ENCODE measurements at places on chromosomes 11 and 22.
A peak's percentile ranks its signal among the peaks of the same experiment; 100 is the strongest.

DNA sequence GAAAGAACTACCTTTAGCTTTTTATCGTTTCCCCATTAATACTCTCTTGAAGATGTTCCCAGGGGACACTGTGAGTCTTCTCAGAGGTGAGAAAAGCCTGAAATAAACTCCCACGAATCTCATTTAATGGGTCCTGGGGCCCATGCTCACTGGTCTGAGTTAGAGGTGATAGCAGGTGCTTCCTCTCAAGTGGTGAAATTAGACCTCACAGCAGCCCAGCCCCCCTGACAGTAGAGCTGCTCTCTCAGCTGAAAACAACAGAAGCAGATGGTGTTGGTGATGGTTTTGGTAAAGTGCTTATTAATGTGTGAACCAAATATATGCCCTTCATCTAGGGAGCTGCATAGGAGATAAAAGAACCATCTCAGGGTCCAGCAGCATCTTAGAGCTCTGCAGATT is 76.8 kb upstream of the VPREB1 start:
- no peak for DNase-seq

GRCh38 chr11:66126808-66127555 is 56.9 kb downstream of the PACS1 start:
- peak; percentile 66 for DNase-seq

DNA sequence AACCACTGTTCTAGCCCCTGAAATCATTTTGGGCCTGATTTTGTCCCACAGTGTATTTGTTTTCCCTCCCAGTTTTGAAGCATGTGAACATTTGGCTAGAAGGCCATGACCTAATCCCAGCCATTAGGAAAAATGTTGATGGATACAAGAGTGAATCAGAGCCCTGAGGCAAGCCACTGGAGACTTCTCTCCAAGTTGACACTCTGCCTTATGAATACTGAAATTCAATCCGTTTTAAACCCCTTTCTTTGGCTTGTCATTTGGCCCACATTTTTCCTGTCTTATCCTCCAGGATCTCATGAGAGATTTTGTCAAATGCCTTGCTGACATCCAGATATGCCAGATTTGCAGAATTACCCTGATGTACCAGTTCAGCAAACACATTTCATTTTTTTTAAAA is 158.8 kb downstream of the FAT3 start:
- no peak for DNase-seq

DNA sequence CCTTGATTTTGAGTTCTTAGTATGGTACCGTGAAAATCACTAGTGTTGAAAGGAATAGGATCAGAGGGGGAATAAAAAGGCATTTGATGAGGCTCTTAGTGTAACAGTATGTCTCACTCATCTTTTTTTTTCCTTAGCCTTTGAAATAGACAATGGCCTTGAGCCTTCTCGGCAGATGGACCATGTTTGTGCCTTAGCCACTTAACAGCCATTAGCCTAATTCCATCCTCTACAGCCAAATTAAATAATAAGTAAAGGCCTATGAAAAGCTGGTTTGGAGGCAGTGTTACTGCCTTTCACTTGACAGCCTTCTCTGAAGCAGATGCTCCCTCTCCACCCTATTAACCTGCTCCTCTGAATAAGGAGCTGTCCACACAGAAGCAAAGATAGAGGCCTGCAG is 580.7 kb downstream of the NTM start:
- no peak for DNase-seq

- no peak for DNase-seq
Measured at GRCh38 chr11:64609436-64610047, 18.5 kb downstream of the SLC22A12 start.

- DNase-seq, result no peak
Measured at GRCh38 chr11:107567739-107568335, 2.3 kb upstream of the ALKBH8 start.

DNA sequence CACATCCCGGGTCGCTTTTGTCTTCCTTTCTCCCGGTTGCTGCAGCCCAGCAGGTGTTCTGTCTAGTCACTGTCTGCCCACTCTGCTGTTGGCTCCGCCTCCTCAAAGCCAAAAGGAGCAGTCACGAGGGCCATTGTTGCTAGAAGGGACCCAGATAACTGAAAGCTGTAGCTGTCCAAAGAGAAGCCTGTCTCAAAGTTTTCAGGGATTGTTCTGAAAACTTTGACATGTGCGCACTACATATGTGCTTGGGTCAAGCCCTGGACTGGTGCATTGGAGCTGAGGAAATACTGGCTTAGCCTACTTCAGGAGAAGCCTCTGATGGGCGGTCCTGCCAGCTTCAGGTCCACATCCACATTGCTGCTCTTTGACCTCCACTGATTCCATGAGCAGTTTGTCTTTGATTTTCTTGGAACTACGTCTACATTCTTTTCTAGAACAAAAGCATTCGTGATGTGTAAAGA is 8.8 kb upstream of the OR2AT4 start:
- DNase-seq, result no peak

DNA sequence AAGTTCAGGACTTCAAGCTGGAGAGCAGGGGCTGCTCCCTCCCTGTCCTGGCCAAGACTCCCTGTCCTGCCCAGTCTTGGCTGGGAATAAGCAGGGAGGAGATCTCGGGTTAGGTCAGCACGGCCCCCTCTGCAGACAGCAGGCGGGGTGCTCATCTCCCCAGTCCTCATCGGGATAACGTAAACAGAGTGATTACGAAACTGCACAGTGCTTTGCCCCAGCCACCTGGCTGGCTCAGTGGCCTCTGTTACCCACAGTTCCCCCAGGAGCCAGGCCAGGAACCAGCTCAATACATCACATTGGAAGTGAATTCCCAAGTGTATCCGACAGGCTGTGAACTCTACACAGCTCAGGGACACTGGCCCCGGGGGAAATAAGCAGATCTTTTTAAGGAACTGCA is 42.7 kb upstream of the KCNJ11 start:
- DNase-seq, result no peak

- DNase-seq, result no peak
Measured at GRCh38 chr11:71212871-71213559, 39.4 kb downstream of the SHANK2 start.
